GM18507 (cell line): ENCODE measurements at places on chromosomes 16 and 17.

- no peak for DNase-seq
Observed at GRCh38 chr17:62690168-62690897, 62.9 kb downstream of the MRC2 start.

GRCh38 chr17:2435862-2436261, 35.0 kb upstream of the MNT start:
- no peak for DNase-seq

DNA sequence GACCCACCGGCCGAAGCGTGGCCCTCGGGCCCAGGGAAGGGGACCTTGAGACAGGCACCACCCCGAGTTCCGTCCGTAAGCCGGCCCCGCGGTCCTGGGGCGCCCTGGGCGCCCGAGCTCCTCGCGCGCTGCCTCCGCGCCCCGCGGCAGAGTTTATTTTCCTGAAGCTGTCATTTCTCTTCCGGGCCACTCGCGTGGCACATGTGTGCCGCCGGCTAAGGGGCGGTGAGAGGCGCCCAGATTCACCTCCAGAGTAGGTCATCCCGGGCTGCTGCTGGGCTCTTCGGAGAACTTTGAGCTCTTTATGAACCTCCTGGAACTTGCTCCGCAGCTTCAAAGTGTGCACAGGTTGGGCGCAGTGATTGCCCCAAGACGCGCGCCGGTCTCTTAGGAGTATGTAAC, 489 bp downstream of the ZC3H18 start:
- no peak for DNase-seq

- DNase-seq = no peak
Observed at GRCh38 chr16:28112908-28113307, 49.4 kb upstream of the GSG1L start.

DNA sequence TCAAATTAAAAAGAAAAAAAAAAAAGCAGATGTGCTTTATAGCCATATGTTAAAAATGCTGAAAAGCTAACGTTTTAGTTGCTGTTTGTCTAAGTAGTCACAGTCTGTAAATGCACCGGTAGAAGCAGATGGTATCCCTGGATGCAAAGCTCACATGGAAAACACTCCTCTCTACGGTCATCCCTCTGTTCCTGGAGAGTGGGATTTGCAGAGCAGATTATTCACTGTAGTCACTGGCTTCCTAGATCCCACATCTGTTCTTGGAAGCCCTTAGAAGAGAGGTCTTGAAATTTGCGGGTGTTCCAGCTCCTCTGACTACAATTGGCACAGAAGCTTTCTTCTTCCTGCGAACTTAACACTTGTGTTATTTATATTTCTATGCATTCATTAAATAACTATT, 186.6 kb downstream of the PMP22 start:
- DNase-seq = no peak
